ENCODE measurements at places on chromosomes 1 and 21.

DNA sequence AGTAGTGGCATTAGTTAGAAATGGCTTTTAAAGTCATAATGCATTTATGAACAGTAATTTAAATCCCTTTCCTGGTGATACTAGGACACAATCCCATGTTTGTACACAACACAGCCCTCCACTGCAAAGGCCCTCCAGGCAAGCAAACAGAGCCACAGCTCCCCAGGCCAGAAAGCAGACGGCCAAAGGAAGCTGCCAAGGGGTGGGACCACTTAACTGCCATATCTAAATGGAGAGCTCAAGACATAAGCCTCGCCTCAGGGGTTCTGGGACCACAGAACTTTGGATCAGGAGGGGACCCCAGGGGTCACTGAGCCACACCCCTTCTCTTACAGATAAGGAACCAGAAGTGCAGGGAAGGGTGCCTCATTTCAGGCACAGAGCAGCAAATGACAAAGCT lies 189.7 kb downstream of the KCNH1 start:
- DNase-seq, result no peak

DNA sequence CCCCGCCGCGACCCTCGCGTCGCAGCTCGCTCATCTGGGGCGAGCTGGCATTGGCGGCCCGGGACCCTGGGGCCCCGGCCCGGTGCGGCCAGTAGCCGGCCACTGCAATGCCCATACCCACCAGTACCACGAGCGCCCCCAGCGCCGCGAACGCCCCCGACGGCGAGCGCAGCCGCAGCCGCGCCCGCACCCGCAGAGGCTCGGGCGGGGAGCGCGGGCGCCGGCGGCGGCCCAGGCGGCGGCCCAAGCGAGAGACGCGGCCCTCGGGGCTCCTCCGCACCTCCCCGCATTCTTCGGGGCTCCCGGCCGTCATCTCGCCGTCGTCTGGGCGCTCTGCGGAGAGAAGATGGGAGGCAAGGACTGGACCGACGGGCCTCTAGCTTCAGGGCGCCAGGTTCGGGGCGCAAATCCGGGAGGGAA lies 2.2 kb downstream of the TMEM200B start:
- DNase-seq, result no peak

DNA sequence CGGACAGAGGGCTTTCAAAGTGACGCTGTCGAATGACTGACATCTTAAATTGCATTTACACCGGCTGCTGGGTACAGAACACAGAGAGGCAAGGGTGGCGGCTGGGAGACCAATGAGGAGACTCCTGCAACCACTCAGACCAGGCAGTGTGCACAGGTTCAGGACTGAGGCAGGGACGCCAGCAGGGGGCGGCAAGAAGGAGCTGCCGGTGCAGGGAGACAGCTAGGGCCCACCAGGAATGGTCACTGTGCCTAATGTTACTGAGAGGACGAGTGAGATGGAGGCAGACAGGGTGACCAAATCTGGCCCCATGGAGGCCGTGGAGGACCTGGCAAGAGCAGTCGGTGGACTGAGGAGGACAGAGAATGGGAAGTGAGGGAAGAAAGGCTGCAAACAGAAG lies 23.5 kb downstream of the GLIS1 start:
- DNase-seq, result no peak

- no peak for DNase-seq
These were observed 7.6 kb downstream of the SIPA1L2 start for GRCh38 chr1:232622378-232622777.

DNA sequence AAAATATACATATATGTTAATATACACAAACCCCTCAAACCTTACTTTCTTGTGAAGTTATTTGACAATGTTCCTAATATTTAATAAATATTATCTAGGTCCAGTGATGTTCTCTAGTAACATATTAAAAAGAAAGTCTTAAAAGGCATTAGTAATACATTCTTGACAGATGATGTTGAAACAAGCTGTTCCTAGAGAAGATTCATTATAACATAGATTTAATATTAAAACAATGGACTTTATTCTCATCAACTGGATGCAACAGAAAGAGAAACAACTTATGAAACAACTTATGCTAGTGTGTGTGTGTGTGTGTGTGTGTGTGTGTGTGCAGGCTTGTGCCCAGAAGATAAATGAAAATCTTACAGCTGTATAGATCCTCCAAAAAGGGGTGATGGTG lies 68.5 kb upstream of the PLXNA2 start:
- DNase-seq, result no peak

DNA sequence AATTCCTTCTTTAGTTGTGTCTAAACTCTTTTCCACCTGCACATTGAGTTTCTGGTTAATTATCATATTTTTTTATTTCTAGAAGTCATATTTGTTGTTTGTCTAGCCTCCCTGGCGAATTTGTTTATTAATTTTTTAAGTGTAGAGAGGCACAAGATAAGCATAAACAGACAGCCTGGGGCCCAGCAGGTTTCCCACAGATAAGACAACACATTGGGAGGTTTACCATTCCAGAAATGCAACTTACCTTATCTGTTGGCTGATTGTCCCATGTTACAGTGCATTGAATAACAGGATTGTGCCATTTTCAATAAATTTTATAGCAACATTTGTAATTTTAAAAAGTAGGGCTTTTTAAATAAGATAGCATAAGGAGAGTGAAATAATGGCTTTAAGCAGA lies 34.9 kb downstream of the COG2 start:
- DNase-seq, result no peak

- no peak for DNase-seq
These were observed 139.6 kb downstream of the FOXD2 start for GRCh38 chr1:47577303-47578025.

GRCh38 chr1:229227298-229227919 lies 43.5 kb upstream of the RAB4A start:
- DNase-seq, result peak; percentile 74

- no peak for DNase-seq
These were observed 152.0 kb downstream of the LMX1A start for GRCh38 chr1:165204548-165204947.

GRCh38 chr1:213330281-213330680 lies 279.2 kb downstream of the RPS6KC1 start:
- DNase-seq, result no peak

- no peak for DNase-seq
These were observed 10.9 kb downstream of the NR5A2 start for GRCh38 chr1:200038325-200038980.

- DNase-seq, result no peak
These were observed 354.3 kb upstream of the USP24 start for GRCh38 chr1:55569417-55569816.

- DNase-seq, result no peak
These were observed 33.3 kb upstream of the TENT5C start for GRCh38 chr1:117572546-117572945.

DNA sequence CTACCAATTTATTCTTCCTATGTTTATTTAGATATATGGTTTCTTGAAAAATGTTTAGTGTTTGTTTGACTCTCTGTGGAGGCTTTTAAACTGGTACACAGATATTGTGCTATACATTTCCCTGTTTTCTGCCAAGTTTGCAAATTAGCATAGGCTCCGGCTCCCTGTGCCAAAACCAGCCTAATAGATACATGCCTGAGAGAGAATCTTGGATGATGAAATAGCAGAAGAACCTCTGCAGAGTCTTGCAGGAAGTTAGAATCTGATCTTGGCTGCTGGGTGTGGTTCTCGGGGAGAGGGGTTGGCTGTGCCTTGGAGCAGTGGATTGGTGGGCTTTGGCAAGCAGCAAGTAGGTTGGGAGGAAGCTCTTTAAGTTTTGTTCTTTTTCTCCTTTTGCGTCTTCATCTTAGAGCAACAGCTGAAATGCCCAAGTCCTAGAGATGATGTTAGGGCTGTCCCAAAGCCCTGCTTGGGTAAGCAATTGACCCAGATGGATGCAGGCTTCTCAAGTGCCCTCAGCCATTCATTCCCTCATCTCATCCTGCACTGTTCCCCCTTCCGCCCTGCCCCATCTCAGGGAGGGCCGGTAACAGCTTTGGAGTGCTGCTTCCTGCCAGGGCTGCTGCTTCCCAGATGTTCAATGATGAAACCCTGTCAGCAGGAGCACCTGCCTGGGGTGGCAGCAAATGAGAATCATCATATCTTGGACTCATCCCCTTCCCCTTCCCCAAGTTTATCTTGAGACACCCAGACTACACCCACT lies 9.3 kb downstream of the PLA2G2A start:
- DNase-seq, result no peak

DNA sequence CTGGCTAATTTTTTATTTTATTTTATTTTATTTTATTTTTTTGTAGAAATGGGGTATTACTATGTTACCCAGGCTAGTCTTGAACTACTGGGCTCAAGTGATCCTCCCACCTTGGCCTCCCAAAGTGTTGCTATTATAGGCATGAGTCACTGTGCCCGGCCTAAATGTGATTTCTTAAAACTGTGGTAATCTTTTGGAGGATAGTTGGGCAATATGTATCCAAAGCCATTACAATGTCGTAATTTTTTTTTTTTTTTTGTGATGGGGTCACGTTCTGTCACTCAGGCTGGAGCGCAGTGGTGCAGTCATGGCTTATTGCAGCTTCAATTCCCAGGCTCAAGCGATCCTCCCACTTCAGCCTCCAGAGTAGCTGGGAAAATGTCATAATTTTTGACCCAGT lies 14.2 kb downstream of the ETV3L start:
- DNase-seq, result no peak

DNA sequence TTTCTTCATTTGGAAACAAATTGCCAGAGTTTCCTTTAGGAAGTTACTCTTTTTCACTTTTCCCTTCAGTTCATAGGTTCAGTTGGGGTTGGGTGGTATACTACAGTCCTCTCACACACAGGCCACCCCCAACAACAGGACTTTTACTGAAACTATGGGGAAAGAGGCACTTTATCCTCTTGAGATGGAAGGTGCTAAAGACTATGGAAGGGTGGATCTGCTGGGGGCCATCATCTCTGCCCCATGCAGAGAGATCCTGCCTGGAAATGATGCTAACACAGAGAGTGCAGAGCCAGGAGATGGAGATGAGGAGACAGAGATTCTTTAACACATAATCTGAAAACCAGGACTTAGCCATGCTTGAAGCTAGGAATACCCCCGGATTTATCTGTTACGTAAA lies 24.3 kb downstream of the ILDR2 start:
- DNase-seq, result no peak

GRCh38 chr1:162530307-162530987 lies 31.1 kb upstream of the UAP1 start:
- no peak for DNase-seq

GRCh38 chr1:79543394-79543793 lies 536.9 kb upstream of the ADGRL4 start:
- DNase-seq, result no peak

- DNase-seq, result no peak
These were observed 61.6 kb upstream of the KIAA0040 start for GRCh38 chr1:175254190-175254589.

DNA sequence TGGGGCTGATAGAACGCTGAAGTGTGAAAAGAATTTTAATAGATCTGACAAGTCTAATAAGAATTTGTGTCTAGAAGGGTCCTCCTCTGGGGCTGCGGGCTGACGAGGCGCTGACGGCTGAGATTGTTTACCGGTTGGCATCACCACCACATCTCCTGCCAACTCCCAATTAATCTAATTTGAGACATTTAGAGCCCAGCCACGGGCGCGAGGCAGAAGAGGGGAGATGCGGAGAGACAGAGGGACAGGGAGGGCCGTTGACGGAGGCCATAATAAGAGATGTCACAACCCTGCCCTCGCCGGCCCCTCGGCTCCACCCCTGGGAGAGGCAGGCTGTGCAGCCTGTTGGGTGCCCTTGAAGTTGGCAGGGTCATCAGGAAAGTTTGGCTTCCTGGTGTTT lies 109.3 kb downstream of the PAX7 start:
- DNase-seq, result no peak

DNA sequence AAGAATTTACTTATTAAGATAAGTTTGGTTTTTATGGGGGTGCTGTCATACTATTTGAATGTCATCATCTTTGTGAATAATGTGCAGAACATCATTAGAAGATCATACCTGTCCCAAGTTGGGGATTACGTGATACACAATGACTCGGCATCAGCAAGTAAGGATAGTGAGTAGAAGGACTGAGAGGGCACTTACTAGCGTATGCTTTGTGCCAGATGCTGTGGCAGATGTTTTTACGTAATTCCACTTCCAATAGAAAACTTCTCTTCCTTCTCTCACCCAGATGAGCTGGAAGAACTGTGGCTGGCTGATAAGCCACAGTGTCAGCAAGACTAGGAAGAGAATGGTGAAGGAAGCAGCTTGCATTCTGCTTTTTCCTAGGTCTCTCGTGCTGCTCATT lies 28.1 kb upstream of the TGFB2 start:
- DNase-seq, result no peak

- DNase-seq, result no peak
These were observed 1.1 kb upstream of the CD46 start for GRCh38 chr1:207750631-207751305.

DNA sequence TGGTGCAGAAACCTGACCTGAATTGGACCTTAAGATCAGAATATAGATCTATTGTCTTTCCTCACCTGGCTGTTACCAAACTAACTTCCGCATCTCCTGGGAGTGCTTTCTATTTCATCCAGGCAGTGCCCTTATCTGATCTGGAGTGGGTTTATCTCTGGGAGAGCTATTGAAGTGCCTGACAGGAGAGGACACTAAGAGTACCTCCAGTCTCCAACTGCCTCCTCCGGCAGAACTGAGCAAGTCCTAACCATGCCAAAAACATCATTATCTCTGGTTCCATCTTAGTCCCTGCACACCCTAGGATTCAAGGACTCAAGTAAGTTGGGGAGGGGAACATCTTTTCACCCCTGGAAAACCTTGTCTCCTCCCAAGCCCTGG lies 12.4 kb upstream of the KCNJ15 start:
- no peak for DNase-seq

DNA sequence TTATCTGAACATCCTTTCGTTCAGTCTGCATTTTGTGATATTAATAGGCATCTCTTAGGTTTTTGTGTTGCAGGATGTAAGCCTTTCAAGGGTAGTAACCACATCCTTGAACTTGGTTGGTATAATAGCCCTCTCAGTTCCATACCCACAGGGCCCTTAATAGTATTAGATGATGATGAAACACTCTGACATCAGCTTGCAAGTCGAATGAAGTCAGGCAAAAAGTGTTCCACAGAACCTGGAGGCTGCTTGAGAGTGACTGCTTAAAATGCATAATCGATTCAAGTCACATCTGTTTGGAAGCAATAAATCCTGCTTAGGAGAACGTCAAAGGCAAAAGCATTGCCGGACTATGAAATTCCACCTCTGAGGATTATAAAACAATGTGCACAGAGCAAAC lies 415.6 kb upstream of the KAZN start:
- no peak for DNase-seq

DNA sequence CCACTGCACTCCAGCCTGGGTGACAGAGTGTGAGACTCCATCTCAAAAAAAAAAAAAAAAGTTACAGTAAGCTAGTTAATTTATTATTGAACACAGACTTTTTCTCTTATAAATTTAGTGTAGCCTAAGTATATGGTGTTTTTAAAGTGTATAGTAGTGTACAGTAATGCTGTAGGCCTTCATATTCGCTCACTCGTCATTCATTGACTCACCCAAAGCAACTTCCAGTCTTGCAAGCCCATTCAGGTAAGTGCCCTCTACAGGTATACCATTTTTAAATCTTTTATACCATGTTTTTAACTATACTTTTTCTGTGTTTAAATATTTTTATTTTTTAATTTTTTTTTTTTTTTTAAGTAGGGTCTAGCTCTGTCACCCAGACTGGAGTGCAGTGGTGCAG lies 12.1 kb downstream of the POU2F1 start:
- no peak for DNase-seq

Measured in effector CD4-positive, alpha-beta T cell (primary cell).